ENCODE measurements at places on chromosomes 6 and 20.

- DNase-seq: no peak
These were observed 42.6 kb downstream of the RNF144B start for GRCh38 chr6:18429655-18430297.

DNA sequence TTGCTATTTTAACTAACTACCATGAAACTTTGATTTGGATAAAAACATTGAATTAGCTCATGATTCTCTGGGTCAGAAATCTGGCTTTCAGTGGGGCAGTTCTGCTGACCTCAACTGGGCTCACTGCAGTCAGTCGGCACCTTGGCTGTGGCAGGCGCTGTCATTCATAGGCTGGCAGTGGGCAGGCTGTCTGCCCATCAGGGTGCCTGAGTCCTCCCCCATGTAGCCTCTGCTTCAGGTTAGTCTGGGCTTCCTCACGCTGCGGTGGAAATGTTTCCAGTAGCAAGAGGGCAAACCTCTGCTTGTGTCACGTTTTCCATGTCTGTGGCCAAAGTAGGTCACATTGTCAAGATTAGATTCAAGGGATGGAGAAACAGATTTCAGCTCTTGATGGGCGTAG is 251.0 kb upstream of the TCF21 start:
- peak; percentile 33 for DNase-seq

GRCh38 chr6:66926060-66926459 is 1219.0 kb upstream of the EYS start:
- DNase-seq: no peak

DNA sequence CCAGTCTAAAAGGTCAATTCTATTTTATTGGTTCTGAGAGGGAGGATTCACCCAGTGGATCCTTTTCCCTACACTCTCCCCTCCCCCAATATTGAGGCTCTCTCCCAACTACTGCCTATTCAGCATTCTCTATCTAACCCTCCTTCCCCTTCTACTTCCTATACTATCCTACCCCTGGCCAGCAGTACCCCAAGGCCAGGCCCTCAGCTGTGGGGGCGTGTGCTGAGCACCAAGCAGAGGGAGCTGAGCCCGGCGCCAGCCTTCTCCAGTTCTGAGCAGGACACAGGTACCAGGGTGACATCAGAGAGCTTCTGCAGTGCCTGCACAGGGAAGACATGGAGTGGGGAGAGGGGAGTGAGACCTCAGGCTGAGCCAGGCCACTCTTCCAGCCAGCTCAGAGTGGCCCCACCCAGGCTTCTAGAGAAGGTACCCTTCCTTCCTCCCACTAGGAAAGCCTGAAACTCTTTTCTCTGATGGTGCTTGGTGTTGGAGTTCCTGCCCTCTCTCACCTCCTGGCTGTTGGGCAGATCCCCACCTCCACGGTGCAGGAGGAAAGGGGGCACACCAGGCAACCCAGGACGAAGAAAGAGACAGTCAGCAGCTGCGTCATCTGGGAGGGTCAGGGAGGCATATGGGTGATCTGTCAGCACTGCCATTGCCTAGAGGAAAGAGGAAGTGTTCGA is 1.9 kb downstream of the DDAH2 start:
- no peak for DNase-seq

- no peak for DNase-seq
These were observed 68.8 kb downstream of the KCNB1 start for GRCh38 chr20:49413677-49414076.

- no peak for DNase-seq
These were observed 20.4 kb downstream of the SERINC3 start for GRCh38 chr20:44501448-44501847.

GRCh38 chr6:51271615-51272014 is 452.9 kb downstream of the TFAP2B start:
- DNase-seq: no peak

DNA sequence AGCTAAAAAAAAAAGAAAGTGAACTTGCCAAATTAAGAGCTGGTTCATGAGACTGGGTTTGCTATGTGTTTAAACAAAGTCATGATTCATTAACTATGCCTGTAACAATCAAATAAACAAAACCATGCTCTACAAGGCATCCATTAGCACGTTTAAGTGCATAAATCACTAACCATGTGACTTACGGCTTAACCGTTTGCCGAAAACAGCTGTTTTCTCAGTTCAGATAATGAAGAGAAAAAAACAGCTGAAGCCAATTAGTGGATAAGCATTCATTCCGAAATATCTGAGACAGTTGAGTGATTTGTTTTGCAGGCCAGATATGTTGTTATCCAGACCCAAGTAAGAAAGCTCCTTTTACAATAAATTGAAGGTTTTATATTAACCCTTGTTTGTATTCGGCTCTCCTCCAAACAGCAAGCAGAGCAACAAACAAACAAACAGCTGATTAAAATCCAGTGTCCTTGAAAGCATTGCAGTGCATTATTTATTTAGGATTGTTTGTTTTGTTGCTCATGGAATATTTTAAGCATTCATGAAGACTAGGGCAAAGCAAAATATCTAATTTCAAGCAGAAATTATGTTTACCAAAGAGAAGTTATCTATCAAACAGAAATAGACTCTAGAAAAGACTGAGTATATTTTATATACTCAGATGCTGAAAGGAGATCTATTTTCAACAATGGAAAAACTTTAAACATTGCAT is 343.5 kb downstream of the RFPL4B start:
- DNase-seq: no peak

- DNase-seq: no peak
These were observed 153.4 kb downstream of the CDC5L start for GRCh38 chr6:44540881-44541280.

GRCh38 chr6:31465718-31466117 is 32.2 kb upstream of the MICB start:
- no peak for DNase-seq

- no peak for DNase-seq
These were observed 4.1 kb downstream of the PRR18 start for GRCh38 chr6:166304106-166304505.

DNA sequence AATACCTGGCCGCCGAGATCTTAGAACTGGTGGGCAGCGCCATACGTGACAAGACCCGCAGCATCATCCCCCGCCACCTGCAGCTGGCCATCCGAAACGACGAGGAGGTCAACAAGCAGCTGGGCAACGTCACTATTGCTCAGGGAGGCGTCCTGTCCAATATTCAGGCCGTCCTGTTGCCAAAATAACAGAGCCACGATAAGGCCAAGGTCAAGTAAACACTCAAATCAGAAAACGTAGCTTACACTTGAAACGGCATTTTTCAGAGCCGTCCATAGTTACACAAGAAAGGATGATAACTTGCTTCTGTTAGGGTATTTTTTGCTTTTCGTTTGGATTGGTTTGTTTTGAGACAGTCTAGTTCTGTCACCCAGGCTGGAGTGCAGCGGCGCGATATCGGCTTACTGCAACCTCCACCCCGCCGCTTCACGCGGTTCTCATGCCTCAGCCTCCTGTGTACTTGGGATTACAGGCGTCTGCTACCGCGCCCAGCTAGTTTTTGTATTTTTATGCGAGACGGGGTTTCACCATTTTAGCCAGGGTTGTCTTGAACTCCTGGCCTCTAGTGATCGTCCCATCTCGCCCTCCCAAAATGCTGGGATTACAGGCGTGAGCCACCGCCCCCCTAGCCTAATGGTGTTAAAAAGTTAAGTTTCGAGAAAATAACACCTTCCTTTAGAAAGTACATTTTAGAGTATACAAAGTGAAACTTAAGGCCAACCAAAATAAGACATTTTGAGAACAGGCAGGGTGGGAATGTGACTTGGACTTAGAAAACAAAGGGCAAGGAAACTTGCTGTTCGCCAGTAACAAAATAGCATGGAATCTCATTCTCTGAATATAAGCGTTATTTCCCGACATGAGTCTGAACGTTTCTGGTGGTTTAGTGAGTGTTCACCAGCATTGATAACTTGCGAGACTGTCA is 42.8 kb upstream of the HFE start:
- no peak for DNase-seq

- DNase-seq: no peak
These were observed 10.9 kb upstream of the NCOA3 start for GRCh38 chr20:47490795-47491194.

DNA sequence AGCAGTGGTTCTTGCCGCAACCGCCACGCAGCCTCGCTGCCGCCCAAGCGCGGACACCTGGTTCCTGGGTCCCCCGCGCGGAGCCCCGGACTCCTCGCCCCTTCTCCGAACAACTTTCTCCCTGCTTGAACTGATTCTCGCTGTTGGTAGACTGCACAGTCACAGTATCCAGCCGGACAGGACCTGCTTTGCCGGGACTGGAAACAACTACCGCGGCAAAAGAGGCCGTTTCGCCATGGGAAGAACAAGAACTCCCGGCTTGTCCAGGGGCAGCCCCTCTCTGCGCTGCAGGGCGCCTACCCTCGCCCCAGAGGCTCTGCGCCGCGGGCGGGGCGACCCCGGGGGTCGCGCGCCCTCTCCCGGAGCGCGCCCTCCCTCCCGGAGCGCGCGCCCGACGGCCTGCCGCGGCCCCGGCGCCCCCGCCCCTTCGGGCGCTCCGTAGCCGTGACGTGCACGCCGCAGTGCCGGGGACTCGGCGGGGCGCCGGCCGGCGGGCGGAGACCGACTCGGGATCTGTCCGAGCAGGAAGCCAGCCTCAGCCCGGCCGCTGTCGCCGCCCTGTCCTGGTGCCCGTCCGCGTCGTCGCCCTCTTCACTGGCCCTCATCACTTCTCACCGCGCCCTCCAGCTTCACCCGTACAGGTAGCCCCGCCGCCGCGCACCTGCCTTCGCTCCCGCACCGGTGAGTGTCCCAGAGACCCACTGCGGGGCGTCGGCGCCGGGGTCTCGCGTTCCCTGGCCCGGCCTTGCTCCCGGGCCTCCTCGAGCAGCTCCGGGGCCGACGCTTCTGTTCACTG is at the start of gene MYO6:
MYO6 (plus strand) TSS at position 497 of the 796 bp plus-strand sequence. CDS start 68,309 bp downstream, outside the sequence.
- DNase-seq: peak; percentile 88

- no peak for DNase-seq
These were observed 30.8 kb upstream of the SSR1 start for GRCh38 chr6:7343546-7344475.

GRCh38 chr6:90190752-90191395 is 105.8 kb downstream of the BACH2 start:
- DNase-seq: no peak

GRCh38 chr6:38018755-38019165 is 199.2 kb downstream of the ZFAND3 start:
- no peak for DNase-seq

GRCh38 chr6:167769408-167770190 is 57.1 kb upstream of the AFDN start:
- no peak for DNase-seq

GRCh38 chr6:11039040-11039439 is 5.1 kb downstream of the ELOVL2 start:
- no peak for DNase-seq

DNA sequence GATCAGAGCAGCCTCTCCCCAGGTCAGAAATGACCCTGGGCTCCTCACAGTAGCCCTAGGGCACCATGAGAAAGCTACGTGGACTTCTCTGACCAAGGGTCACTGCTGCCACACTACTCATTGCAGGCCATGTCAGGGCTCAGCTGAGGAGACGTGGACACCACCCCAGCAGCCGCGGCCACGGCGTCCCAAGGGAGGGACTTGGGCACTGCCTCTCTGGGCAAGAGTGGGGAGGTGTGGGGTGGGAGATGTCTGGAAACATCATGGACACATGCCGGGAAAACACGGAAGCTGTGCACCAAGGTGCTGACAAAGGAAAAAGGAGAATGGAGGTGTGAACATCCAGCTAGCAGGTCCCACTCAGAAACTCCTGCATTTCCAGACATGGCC is 9.0 kb downstream of the GMEB2 start:
- DNase-seq: no peak

DNA sequence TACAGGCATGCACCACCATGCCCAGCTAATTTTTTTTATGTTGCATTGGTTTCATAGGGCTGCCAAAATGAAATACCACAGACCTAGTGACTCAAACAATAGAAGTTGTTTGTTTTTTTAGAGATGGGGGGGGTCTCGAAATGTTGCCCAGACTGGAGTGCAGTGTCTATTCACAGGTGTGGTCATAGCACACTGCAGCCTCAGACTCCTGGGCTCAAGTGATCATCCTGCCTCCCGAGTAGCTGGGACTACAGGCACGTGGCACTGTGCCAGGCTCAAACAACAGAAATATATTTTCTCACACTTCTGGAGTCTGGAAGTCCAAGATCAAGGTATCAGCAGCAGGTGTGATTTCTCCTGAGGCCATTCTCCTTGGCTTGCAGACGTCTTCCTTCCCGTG is 6.6 kb upstream of the SLC16A10 start:
- no peak for DNase-seq

DNA sequence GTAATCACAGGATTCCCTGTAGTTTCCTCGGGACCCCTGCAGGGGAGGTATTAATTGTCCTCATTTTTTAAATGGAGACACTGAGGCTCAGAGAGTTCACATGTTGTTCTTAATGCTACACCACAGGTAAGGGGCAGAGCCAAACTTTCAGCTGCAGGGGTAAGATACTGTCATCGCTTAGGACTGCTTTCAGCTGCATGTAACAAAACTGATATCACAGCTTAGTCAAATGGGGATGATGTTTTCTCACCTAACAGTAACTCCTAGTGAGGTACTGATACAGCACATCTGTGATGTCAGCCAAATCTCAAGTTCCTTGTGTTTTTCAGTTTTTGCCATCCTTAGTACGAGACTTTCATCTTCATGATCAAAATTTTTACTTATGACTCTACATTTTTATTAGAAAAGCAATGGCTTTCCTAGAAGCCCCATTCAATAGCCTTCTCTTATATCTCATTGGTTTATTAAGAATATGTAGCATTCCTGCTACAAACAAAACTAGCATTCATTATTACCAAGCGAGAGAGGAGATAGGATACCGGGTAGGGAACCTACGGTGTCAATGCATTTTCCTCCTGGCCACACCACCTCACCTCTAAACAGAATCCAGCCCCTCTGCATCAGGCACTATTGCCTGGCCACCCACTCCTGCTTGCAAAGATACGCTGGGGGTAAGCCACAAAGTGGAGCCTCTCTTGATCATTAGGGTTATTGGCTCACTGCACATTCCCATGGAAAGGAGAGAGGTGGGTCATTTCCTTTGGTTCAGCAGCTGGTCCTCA is 557.5 kb downstream of the CD83 start:
- DNase-seq: no peak

- peak; percentile 73 for DNase-seq
These were observed 1.8 kb downstream of the OOEP start for GRCh38 chr6:73367761-73368355.

- no peak for DNase-seq
These were observed 9.1 kb downstream of the RSPO4 start for GRCh38 chr20:992801-993535.

GRCh38 chr6:145621776-145622175 is 113.5 kb downstream of the EPM2A start:
- DNase-seq: no peak

- peak; percentile 78 for DNase-seq
These were observed 4.5 kb upstream of the RAB44 start for GRCh38 chr6:36692861-36693702.

DNA sequence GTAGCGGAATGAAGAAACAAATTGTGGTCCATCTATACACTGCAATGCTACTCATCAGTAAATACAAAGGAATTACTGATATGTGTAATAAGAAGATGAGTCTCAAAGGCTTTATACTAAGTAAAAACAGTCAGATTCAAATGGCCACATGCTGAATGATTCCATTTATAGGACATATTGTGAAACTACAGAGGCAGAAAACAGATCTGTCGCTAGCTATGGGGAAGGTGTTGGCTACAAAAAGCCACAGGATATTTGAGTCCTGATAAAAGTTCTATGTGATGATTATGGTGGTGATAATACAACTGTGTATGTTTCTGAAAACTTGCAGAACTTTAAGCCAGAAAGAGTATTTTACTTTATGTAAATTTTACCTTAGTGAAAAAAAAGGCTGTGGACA is 313.2 kb downstream of the HDGFL1 start:
- DNase-seq: no peak

GRCh38 chr6:112086744-112087135 is 542 bp downstream of the TUBE1 start:
- peak; percentile 30 for DNase-seq

Measured in cerebellum (tissue), 4 donors.